A673 (cell line): ENCODE measurements at places on chromosomes 7 and 10. TPM values are rescaled to one million over a fixed set of nuclear protein-coding genes. Genes with fewer than 3 reads are reported as not detected.

GRCh38 chr10:63374991-63375390 lies 90.8 kb downstream of the JMJD1C start:
- DNase-seq: peak; percentile 30

GRCh38 chr10:112588225-112588990 lies 141.4 kb downstream of the VTI1A start:
- no peak for DNase-seq

Gene IFIT2
- total RNA-seq: 1.7 and 1.9 TPM in 2 replicates

GRCh38 chr10:92846854-92847201 lies 1.5 kb upstream of the EXOC6 start:
- DNase-seq: no peak

GRCh38 chr7:537911-538634 lies 18.4 kb upstream of the PDGFA start:
- no peak for DNase-seq

DNA sequence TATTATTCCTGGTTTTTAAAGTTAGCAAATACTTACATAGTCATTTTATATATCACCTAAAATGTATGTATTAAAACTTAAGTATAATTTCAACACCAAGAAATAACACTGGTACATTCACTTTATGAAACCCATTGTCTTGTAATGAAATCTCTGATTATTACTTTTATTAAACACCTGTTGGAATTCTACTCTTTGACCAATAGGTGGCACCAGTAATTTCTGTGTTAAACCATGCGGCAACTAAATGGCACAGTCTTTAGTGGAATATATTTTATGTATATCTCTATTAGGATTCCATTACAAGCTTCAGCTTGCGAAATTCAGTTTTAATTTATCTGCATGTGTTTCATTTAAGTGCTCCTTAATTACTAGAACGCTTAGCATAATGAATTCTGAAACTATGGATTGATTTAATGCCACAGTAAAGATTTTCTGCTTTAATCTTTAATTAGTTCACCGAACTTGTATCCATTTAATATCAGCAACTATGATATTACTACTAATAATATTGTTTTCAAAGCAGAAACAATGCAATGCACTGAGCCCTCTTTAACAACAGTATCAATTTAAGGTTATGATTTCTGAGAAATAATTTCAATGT lies 181.3 kb downstream of the MAGI2 start:
- peak; percentile 66 for DNase-seq

DNA sequence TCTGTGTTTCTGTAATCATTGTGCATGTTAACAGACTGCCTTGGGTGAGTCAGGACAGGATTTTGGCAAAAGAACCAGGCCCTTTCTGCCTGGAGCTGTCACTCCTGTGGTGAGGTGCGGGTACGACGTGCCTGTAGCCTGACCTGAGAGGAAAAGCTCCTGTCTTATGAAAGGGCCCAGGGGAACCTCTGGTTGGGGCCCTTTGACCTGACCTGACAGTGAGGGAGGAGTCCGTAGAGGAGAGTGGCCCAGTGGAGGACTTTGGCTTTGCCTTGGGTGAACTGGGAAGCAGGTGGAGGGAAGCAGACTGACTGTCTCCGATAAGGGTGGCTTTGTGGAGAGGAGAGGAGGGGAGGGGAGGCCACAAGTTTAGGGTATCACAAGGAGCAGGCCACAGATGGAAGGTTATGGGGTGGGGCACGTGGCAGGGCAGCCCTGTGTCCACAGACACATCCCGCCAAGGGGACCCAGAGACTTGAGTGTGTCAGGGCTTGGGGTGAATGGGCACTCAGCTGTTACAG lies 6.9 kb downstream of the PFKP start:
- no peak for DNase-seq

DNA sequence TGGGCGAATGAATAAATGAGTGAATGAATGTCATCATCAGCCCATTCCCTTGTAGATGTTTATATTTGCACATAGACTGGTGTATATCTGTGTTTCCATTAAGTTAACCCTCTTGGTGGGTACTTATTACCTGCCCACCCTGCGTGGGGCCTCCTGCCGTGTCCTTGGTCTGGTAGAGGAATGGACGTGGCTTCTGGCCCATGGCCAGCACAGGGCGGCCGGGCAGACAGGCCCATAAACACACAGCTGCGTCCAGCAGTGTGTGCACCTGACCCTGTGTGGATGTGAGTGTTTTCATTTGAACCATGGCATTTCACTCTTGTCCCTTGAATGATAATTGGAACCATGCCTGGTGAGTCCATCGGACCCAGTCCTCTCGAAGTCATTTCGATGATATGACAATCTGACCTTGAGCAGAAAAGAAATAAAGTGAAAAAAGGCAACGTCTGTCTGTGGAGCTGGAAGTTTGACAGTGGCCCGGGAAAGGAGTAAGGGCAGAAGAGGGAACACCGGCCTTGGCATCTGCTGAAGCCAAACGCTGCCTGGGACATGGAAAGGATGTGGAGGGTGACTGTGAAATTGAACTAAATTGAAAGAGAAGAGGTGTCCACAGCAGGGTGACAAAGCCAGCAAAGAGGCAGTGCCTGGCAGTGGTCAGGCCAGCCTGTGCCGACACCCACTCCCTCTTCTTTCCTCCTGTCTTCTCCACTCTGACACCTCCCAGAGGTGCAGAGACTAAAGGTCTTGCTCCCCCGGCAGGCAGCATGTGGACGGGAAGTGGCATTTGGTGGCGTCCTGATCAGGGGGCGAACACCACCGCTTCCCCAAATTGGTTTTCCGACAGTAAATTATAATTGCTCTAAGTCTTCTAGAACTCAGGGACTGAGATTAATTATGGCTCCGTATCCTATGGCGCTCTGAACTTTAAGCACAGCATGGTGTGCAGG lies 199.0 kb upstream of the ZMIZ1 start:
- DNase-seq: no peak

Gene ACSM6
- total RNA-seq: not detected in 2 replicates
